Renal cortex interstitium (tissue), 15 donors: ENCODE measurements at places on chromosomes 3 and 15.

GRCh38 chr3:129461022-129461421 lies 21.0 kb downstream of the IFT122 start:
- DNase-seq, result no peak

- DNase-seq, result no peak
These were observed 30.7 kb downstream of the NR1I2 start for GRCh38 chr3:119812491-119813058.

DNA sequence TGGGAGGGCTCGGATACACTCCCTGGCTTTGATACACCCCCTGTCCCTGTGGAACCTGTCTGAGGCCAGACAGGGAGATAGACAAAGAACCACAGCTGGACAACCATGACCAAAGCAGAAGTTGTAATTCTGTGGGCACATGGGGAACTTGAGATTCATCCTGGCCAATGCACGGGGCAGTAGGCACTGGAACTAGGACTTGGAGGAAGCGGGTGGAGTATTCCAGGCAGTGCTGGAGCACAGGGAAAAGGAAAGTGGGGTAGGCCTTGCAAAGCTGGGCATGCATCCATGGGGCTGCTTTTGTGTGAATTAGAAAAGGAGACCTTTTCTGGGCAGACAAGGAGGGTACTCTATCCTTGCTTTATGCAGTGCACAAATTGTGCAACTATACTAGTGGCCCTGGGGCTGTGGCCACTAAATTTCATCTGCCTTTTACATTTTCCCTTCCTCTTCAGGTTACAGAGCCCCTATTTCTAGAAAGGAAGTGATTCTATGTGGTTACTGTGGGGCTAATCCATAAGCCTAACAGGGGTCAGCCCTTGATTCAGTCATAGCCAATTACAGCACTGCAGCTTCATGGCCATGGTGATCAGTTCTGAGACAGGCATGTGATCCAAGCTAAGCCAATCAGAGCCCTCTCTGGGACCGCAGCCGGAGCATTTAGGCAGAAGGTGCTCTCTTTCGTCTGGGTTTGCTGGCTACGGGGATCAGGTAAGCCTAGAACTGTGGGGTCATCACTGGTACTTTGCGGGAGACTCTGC lies 21.0 kb downstream of the CRABP1 start:
- DNase-seq, result no peak

- DNase-seq, result no peak
These were observed 118.0 kb upstream of the C3orf80 start for GRCh38 chr3:160106905-160107861.

DNA sequence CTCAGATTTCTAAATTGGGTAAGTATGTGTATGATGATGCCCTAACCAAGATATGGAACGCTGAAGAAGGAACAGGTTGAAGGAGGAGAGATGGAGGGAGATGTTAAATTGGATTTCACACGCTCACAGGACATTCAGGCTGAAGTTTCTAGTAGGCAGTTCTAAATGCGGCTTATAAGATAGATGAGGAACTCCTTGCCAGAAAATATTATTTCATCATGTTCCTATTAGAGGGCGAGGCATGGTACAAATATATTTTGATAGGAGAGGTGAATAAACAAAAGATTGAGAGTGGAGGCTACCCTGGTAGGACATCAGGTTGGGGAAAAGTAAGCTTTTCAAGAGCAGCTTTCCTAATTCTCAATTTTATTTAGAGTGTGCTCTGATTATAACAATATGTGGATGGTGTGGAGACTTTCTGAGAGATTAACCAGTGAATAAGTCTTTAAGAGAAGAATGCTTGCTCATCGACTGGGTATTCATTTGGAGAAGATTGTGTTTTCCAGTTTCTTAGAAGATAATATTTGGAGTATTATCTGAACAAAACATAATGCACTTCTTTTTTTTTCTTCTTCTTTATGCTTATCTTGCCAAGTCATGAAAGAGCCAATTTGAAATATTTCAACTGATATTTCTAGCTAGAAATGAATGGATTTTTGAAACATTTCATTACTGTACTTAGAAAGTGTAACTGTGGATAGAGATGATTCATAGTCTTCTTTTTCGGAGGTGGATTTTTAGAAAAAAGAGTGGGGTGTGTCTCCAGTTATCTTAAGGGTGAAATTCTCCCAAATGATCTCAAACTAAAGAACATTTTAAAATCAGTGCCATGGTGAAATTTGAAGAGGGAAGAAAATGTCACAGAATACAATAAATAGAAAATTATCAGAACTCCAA lies 88.5 kb downstream of the B3GALNT1 start:
- DNase-seq, result no peak
